GM23338 (cell line): ENCODE measurements at places on chromosomes 4 and X. TPM values are rescaled to one million over a fixed set of nuclear protein-coding genes. Genes with fewer than 3 reads are reported as not detected.

SPP1 gene
- total RNA-seq, result 41.3 and 43.1 TPM in 2 replicates

AGTR2 gene
- total RNA-seq, result not detected in 2 replicates

PUDP gene
- 21.9 and 22.4 TPM in 2 replicates for total RNA-seq

CXorf65 gene
- not detected in 2 replicates for total RNA-seq

TBC1D8B gene
- total RNA-seq, result 6.5 and 7.6 TPM in 2 replicates

RNF128 gene
- 2.2 and 3.2 TPM in 2 replicates for total RNA-seq

KLHL34 gene
- total RNA-seq, result 1.1 and 1.9 TPM in 2 replicates

MID2 gene
- total RNA-seq, result 2.1 and 3.0 TPM in 2 replicates

COX7B2 gene
- not detected in 2 replicates for total RNA-seq

GAGE12J gene
- total RNA-seq, result not detected in 2 replicates

PPBP gene
- total RNA-seq, result 0.35 TPM in 1 of 2 replicates, not detected in the other

TLR2 gene
- total RNA-seq, result 1.2 and 2.1 TPM in 2 replicates

CLIC2 gene
- 0.56 and 0.85 TPM in 2 replicates for total RNA-seq

IDS gene
- total RNA-seq, result 12.3 and 12.4 TPM in 2 replicates

PTCHD1 gene
- 1.5 and 1.9 TPM in 2 replicates for total RNA-seq

TBX22 gene
- 0.24 TPM in 1 of 2 replicates, not detected in the other for total RNA-seq

PCDH10 gene
- total RNA-seq, result 4.0 and 5.6 TPM in 2 replicates

IGSF1 gene
- 17.6 and 19.5 TPM in 2 replicates for total RNA-seq

SMARCA1 gene
- total RNA-seq, result 51.8 and 53.0 TPM in 2 replicates

DNAAF6 gene
- total RNA-seq, result not detected in 2 replicates

PABPC1L2B gene
- total RNA-seq, result 0.19 TPM in 1 of 2 replicates, not detected in the other

ZNF185 gene
- total RNA-seq, result 5.9 and 7.8 TPM in 2 replicates

TCEAL8 gene
- total RNA-seq, result 105 and 135 TPM in 2 replicates

RAB40A gene
- total RNA-seq, result not detected in 2 replicates

PHKA1 gene
- total RNA-seq, result 6.8 and 7.5 TPM in 2 replicates

SHOX gene
- not detected in 2 replicates for total RNA-seq
